ENCODE measurements at places on chromosomes 1 and 21. TPM values are rescaled to one million over a fixed set of nuclear protein-coding genes. Genes with fewer than 3 reads are reported as not detected.

Gene ELF3
- 3.8 TPM for total RNA-seq

DNA sequence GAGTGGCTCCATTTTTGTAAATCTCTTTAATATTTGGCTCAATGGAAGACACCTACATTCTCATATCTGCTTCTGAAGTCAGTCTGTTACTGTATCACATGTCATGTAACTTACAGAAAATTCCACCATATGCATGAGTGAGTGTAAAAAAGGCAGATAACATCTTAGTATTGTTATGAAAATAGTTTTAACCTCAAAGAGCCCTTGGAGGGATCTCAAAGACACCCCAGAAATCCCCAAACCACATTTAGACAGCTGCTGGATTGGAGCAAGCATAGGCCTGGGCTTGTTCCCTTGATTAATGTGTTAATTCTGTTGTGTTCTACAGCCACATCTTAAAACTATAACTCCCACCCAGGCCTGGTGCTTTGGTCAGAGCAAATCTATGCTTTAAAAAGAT is 16.9 kb downstream of the MACO1 start:
- H3K27ac ChIP-seq, result no peak overlapping the region
- H3K27me3 ChIP-seq, result no peaks in the 10 kb centered on the region
- H3K4me1 ChIP-seq, result no peaks in the 10 kb centered on the region
- H3K36me3 ChIP-seq, result no peaks in the 10 kb centered on the region

- no peaks in the 10 kb centered on the region for H3K4me1 ChIP-seq
- DNase-seq, result no peak
- no peak overlapping the region for H3K27ac ChIP-seq
- H3K4me3 ChIP-seq, result no peak overlapping the region
These were observed 70.6 kb upstream of the CNTN2 start for GRCh38 chr1:204972426-204972825.

Gene CRP
- total RNA-seq, result 1.5 TPM

GRCh38 chr1:2931724-2932401 is 89.4 kb upstream of the ACTRT2 start:
- H3K27me3 ChIP-seq, result no peaks in the 10 kb centered on the region
- H3K36me3 ChIP-seq, result no peaks in the 10 kb centered on the region
- no peak overlapping the region for H3K4me3 ChIP-seq
- no peak for DNase-seq
- no peaks in the 10 kb centered on the region for H3K4me1 ChIP-seq

GRCh38 chr1:227944931-227945890 is 2.5 kb downstream of the WNT9A start:
- peaks cover 10% of the 10 kb centered on the region for H3K4me1 ChIP-seq
- no peaks in the 10 kb centered on the region for H3K36me3 ChIP-seq

- H3K4me1 ChIP-seq, result peaks cover 2% of the 10 kb centered on the region
- H3K36me3 ChIP-seq, result no peaks in the 10 kb centered on the region
- DNase-seq, result no peak
- H3K27me3 ChIP-seq, result no peaks in the 10 kb centered on the region
- no peak overlapping the region for H3K4me3 ChIP-seq
- H3K27ac ChIP-seq, result no peak overlapping the region
These were observed 4.6 kb downstream of the BOLA1 start for GRCh38 chr1:149903836-149904491.

Gene TMEM39B
- total RNA-seq, result 3.0 TPM

Gene TRIM67
- not detected for total RNA-seq

Gene CDK18
- 27.4 TPM for total RNA-seq

- no peak overlapping the region for H3K4me3 ChIP-seq
- peaks cover 4% of the 10 kb centered on the region for H3K27me3 ChIP-seq
- H3K4me1 ChIP-seq, result peaks cover 12% of the 10 kb centered on the region
- peak; percentile 47 for DNase-seq
- H3K27ac ChIP-seq, result no peak overlapping the region
These were observed 926 bp downstream of the POU3F1 start for GRCh38 chr1:38045401-38046332.

DNA sequence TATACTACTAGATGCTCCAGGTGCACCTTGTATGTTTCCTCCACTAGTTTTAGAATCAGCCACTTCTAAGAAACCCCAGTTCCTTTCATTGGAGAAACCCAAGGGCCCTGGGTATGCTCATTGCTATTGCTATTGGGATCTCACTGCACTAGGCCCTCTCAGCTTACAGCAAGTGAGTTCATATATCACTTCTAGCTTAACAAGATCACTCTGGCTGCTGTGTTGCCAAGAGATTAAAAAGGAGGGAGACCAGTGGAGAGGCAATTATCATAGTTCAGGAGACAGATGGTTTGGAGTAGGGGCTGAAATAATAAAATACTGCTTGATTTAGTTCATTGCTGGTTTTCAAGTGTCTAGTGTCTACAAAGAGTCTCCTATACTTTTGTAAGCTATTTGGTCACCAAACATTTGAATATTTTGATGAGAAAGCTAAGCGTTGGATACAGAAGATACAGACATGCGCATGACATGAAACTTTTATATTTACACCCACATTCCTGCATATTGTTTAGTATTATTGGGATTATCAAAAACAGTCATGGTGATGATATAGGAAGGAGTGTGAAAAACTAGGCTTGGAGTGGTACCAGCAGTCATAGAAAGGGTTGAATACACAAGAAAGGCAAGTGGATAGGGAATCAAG is 671.9 kb downstream of the ADGRL2 start:
- H3K4me1 ChIP-seq, result no peaks in the 10 kb centered on the region
- H3K4me3 ChIP-seq, result no peak overlapping the region
- H3K36me3 ChIP-seq, result no peaks in the 10 kb centered on the region
- H3K27me3 ChIP-seq, result no peaks in the 10 kb centered on the region
- no peak overlapping the region for H3K27ac ChIP-seq
- no peak for DNase-seq

DNA sequence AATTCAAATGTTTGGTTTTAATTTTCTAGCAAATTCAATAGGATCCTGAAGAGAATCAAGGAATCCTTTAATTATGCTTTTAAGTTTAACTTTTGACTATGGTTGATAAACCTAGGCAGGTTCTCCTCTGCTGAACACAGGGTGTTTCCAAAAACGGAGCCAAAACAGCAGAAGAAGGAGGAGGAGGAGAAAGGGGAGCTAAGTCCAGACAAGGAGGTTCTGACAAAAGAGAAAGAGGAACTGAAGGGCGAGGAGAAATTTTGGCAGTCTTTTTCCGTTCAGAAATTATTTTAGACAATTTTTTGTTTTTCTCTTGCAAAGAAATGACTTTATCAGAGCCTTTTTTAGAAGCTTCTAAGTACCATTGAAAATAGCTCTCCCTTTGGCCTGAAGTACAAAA is 33.2 kb upstream of the FNBP1L start:
- no peaks in the 10 kb centered on the region for H3K27me3 ChIP-seq
- H3K4me1 ChIP-seq, result peaks cover 1% of the 10 kb centered on the region
- no peak for DNase-seq
- H3K27ac ChIP-seq, result no peak overlapping the region
- H3K36me3 ChIP-seq, result no peaks in the 10 kb centered on the region

GRCh38 chr1:56438901-56439551 is 140.3 kb downstream of the PLPP3 start:
- H3K4me3 ChIP-seq, result no peak overlapping the region
- no peaks in the 10 kb centered on the region for H3K27me3 ChIP-seq

GRCh38 chr1:64855557-64855956 is 110.7 kb downstream of the RAVER2 start:
- H3K4me3 ChIP-seq, result no peak overlapping the region
- no peaks in the 10 kb centered on the region for H3K4me1 ChIP-seq
- DNase-seq, result no peak
- no peaks in the 10 kb centered on the region for H3K27me3 ChIP-seq

Gene PROX1
- total RNA-seq, result 8.6 TPM

Gene OR2T29
- total RNA-seq, result not detected

DNA sequence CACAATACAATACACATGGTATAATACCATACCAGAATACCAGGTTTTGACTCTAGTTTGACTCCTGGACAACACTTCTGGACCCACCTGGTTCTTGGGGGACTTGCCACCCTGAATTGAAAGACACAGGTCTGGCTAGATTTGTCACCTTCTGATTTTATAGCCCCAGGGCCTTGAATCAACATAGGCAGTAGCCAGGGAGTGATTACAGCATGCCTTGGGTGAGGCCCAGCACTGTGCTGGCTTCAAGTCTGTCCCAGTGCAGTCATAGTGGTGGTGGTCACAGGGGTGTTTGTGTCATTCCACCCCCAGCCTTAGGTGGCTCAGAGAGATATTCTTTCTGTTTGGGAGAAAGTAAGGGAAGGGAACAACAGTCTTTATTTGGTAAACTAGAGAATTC is 23.3 kb upstream of the SNX7 start:
- no peak for DNase-seq
- H3K27ac ChIP-seq, result no peak overlapping the region
- H3K36me3 ChIP-seq, result no peaks in the 10 kb centered on the region
- no peaks in the 10 kb centered on the region for H3K27me3 ChIP-seq

GRCh38 chr21:17585875-17586450 is 26.7 kb downstream of the BTG3 start:
- no peak overlapping the region for H3K4me3 ChIP-seq
- no peaks in the 10 kb centered on the region for H3K27me3 ChIP-seq
- DNase-seq, result no peak
- H3K27ac ChIP-seq, result no peak overlapping the region
- no peaks in the 10 kb centered on the region for H3K4me1 ChIP-seq

GRCh38 chr1:68149110-68149798 is 83.1 kb downstream of the WLS start:
- H3K27me3 ChIP-seq, result no peaks in the 10 kb centered on the region
- no peak overlapping the region for H3K4me3 ChIP-seq
- no peaks in the 10 kb centered on the region for H3K36me3 ChIP-seq
- no peak for DNase-seq

Gene BATF3
- total RNA-seq, result 2.1 TPM

GRCh38 chr1:15476927-15477326 is 1.0 kb downstream of the CELA2B start:
- H3K4me1 ChIP-seq, result peaks cover 1% of the 10 kb centered on the region
- H3K27ac ChIP-seq, result no peak overlapping the region
- DNase-seq, result no peak
- H3K36me3 ChIP-seq, result no peaks in the 10 kb centered on the region
- H3K4me3 ChIP-seq, result no peak overlapping the region

Gene PPM1J
- 4.6 TPM for total RNA-seq

DNA sequence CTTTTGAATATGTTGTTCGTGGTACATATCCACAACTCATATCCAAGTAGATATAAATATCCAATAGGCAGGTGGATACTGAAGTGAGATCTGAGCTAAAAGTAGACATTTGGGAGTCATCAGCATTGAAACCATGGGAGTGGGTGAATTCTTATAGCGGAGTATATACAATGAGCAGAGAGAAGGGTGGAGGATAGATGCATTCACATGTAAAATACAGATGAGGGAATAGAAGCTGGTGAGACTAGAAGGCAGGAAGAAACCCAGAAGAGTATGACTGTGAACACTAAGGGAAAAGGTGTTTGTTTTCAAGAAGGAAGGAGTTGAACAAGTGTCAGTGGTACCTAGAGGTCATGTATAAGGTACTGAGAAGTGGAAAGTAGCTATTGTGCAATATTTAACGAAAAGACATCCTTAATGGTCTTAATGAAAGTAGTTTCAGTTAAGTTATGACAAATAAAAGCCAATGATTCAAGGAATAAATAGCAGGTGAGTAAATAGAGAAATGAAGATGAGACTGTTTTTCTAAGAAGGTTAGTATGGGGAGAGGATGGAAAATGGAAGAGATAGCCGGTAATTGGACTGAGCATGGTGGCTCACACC is 181.6 kb upstream of the CACYBP start:
- H3K27ac ChIP-seq, result no peak overlapping the region
- no peaks in the 10 kb centered on the region for H3K4me1 ChIP-seq
- H3K27me3 ChIP-seq, result no peaks in the 10 kb centered on the region
- H3K4me3 ChIP-seq, result no peak overlapping the region
- H3K36me3 ChIP-seq, result no peaks in the 10 kb centered on the region

Gene ZNF593OS
- not detected for total RNA-seq

- H3K36me3 ChIP-seq, result no peaks in the 10 kb centered on the region
- H3K4me1 ChIP-seq, result no peaks in the 10 kb centered on the region
- no peak overlapping the region for H3K4me3 ChIP-seq
- no peaks in the 10 kb centered on the region for H3K27me3 ChIP-seq
- H3K27ac ChIP-seq, result no peak overlapping the region
These were observed 8.3 kb downstream of the CITED4 start for GRCh38 chr1:40853885-40854170.

DNA sequence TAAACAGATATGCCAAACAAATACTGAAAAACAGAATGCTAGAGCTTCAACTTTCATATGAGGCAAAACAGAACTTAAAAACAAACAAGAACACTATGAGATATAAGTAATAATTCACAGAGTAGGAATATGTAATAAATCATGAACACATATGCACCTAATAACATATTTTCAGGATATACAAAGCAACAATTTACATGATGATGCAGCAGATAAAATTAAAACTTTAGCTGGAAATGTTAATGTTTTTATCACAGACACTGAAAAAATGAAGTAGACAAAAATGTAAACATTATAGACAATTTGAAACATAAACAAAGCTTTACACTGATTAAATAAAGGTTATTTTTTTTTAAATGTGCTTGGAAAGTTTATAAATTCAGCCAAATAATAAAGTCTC is 443.1 kb upstream of the NFIA start:
- H3K27me3 ChIP-seq, result no peaks in the 10 kb centered on the region
- no peaks in the 10 kb centered on the region for H3K4me1 ChIP-seq
- H3K36me3 ChIP-seq, result no peaks in the 10 kb centered on the region

Gene DNASE2B
- total RNA-seq, result not detected

DNA sequence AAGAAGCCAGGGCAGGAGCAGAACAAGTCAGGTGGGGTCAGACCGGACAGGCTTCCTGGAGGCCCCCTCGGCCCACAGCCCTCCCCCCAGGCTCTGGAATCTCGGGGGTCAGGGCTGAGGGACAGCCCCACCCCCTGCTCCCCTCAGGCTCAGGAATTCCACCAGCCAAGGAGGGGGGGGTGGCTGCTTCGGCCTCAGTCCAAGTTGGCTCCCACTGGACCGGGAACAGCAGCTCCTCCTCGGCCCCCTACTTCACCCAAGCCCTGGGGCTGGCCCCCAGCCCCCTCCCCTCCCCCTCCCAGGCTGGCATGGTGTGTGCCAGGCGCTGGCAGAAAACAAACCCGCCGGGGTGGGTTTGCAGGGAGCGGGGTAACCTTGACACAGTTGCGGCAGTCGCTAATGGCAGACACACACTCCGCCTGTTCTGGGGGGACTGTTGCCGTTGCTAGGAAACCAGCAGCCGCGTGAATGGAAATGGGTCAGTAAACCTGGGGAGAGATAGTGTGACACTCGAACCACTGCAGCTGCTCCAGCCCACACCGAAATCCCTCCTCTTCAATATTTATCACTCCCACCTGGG is 32.4 kb downstream of the AHDC1 start:
- DNase-seq, result peak; percentile 84
- H3K4me3 ChIP-seq, result peak overlapping the region; percentile 4
- H3K36me3 ChIP-seq, result no peaks in the 10 kb centered on the region
- peaks cover 66% of the 10 kb centered on the region for H3K4me1 ChIP-seq

Gene RO60
- total RNA-seq, result 114 TPM

Gene LCE3D
- not detected for total RNA-seq

DNA sequence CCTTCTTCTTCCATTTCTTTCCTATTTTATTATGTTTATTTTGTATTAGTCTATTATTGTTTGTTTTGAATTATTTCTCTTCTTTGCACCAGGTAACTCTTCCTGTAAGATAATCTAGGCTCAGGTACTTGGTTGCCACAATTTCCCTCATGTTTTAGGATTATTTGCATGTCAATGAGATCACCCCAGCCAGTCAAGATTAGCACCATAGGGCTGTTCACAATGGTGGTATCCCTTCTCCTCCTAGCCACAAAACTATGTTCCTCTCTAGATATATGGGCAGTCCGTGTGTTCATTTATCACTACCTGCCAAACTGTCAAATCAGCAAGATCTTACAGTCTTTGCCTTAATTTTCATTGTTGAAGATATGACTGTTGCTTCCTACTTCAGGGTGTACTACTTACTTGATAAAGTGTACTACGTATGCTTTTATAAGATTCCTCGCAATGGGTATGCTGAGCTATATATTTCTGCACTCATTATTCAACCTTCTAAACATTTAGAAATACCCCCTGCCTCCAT is 1536.2 kb downstream of the PLA2G4A start:
- no peak overlapping the region for H3K4me3 ChIP-seq
- no peaks in the 10 kb centered on the region for H3K36me3 ChIP-seq
- no peaks in the 10 kb centered on the region for H3K27me3 ChIP-seq
- no peaks in the 10 kb centered on the region for H3K4me1 ChIP-seq
- no peak for DNase-seq

All from ovary (tissue), 10 donors.